Endothelial cell of umbilical vein (primary cell): ENCODE measurements at places on chromosomes 1 and 21. TPM values are rescaled to one million over a fixed set of nuclear protein-coding genes. Genes with fewer than 3 reads are reported as not detected.

Gene MMP23B
- 5.3 TPM in 1 of 2 replicates, not detected in the other for total RNA-seq

Gene C1orf185
- not detected in 2 replicates for total RNA-seq

Gene CAPN9
- not detected in 2 replicates for total RNA-seq

Gene KCNA2
- total RNA-seq, result not detected in 2 replicates

Gene MFSD2A
- 4.3 and 5.5 TPM in 2 replicates for total RNA-seq

Gene TSPAN2
- total RNA-seq, result 2.4 and 5.0 TPM in 2 replicates

- H3K27ac ChIP-seq, result no peak overlapping the region
- DNase-seq, result no peak
- H3K36me3 ChIP-seq, result no peaks in the 10 kb centered on the region
These were observed 95.6 kb downstream of the ZNF644 start for GRCh38 chr1:90925928-90926869.

- peaks cover 6% of the 10 kb centered on the region for H3K4me1 ChIP-seq
- no peak overlapping the region for H3K4me3 ChIP-seq
- no peaks in the 10 kb centered on the region for H3K36me3 ChIP-seq
- H3K27me3 ChIP-seq, result no peaks in the 10 kb centered on the region
These were observed 181.8 kb upstream of the EDN2 start for GRCh38 chr1:41665962-41666917.

- H3K36me3 ChIP-seq, result no peaks in the 10 kb centered on the region
- peaks cover 10% of the 10 kb centered on the region for H3K4me1 ChIP-seq
- H3K27me3 ChIP-seq, result no peaks in the 10 kb centered on the region
- no peak for DNase-seq
- H3K27ac ChIP-seq, result no peak overlapping the region
- no peak overlapping the region for H3K4me3 ChIP-seq
These were observed 209.6 kb upstream of the DPYD start for GRCh38 chr1:98130408-98130807.

GRCh38 chr1:6730880-6731279, 29.3 kb upstream of the DNAJC11 start:
- no peak overlapping the region for H3K27ac ChIP-seq
- H3K4me3 ChIP-seq, result no peak overlapping the region
- DNase-seq, result no peak
- no peaks in the 10 kb centered on the region for H3K36me3 ChIP-seq
- H3K27me3 ChIP-seq, result peaks cover 2% of the 10 kb centered on the region
- no peaks in the 10 kb centered on the region for H3K4me1 ChIP-seq

GRCh38 chr1:246506367-246506673, 759 bp downstream of the SMYD3 start:
- H3K36me3 ChIP-seq, result no peaks in the 10 kb centered on the region
- peak overlapping the region; percentile 35 for H3K4me3 ChIP-seq
- DNase-seq, result peak; percentile 5

GRCh38 chr1:46755121-46755520, 36.2 kb upstream of the EFCAB14 start:
- no peak for DNase-seq
- H3K36me3 ChIP-seq, result no peaks in the 10 kb centered on the region
- no peak overlapping the region for H3K27ac ChIP-seq
- peaks cover 21% of the 10 kb centered on the region for H3K4me1 ChIP-seq

DNA sequence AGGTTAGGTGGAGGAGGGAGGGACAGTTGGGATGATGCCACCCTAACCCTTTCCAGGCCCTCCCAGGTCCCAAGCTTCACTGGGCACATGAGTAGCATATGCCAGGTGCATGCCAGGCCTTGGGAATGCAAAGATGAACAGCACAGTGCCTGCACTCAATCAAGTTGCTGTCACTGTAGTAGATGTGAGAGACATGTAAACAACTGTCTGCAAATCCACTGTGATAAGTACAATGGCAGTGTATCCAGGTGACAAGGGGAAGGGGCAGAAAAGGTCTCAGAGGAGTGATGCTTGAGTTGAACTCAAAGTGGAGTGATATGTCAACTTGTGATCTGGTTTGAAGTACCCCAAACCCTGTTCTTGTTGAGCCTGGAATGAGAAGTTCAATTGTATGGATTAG, 49.5 kb upstream of the LRRN2 start:
- H3K27ac ChIP-seq, result no peak overlapping the region
- H3K27me3 ChIP-seq, result peaks cover 11% of the 10 kb centered on the region
- no peak for DNase-seq
- no peaks in the 10 kb centered on the region for H3K36me3 ChIP-seq
- H3K4me1 ChIP-seq, result no peaks in the 10 kb centered on the region

DNA sequence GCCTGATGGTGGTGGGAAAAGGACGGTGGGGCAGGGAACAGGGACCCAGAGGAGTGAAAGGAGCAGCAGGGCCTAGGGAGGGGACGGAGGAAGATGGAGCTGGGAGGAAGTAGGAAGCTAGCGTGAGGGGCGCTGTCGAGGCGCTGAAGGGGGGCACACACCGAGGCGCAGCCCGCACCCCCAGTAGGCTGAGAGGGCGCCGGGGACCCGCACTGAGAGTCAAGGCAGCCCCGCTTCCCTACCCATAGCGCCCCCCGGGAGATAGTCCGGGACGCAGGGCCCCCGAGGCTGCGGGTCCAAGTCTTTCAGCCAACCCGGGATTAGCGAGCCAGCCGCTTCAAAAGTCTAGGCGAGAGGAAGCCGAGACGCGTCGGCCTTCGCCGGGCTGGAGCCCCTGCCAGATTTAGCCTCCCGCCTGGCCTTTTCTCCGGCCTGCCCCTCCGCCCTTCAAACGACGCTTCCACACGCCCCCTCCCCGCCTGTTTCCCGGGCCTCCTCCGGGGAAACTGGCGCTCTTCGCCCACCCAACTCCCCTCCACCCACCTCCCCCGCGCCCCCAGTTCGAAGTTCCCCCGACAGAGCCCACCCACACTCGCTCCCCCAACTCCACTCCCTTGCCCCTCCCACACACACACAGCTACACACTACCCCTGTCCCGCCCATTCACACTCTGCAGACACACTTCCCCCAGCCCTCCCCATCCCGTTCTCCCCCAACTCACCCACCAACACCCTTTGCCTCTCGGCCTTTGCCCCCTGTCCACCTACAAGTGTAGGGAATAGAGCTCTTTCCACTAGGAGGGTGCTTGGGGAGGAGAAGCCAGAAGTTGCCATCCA, 7.8 kb upstream of the PROX1 start:
- H3K4me1 ChIP-seq, result peaks cover 27% of the 10 kb centered on the region
- no peak overlapping the region for H3K27ac ChIP-seq
- DNase-seq, result no peak
- no peaks in the 10 kb centered on the region for H3K36me3 ChIP-seq
- peaks cover 13% of the 10 kb centered on the region for H3K27me3 ChIP-seq

DNA sequence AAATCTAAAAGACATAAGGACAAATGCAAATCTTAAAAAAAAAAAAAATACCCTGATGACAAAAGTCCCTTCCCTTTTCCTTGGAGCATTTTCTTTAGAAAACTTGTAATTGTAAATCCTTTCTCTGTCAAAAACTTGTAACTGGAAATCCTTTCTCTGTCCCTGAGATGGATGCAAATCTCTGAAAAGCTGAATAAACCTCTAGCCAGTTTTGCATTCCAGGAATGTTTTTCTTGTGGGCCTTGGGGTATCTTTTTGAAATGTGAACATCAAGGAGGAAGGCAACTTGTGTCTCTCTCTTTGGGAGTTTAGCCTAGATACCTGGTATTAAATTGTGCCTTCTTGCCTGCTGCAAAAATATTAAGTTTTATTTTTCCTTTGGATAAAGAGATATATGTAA, 305.3 kb downstream of the KCNT2 start:
- H3K4me1 ChIP-seq, result no peaks in the 10 kb centered on the region
- no peak for DNase-seq
- no peaks in the 10 kb centered on the region for H3K36me3 ChIP-seq
- no peak overlapping the region for H3K27ac ChIP-seq
- H3K4me3 ChIP-seq, result no peak overlapping the region

DNA sequence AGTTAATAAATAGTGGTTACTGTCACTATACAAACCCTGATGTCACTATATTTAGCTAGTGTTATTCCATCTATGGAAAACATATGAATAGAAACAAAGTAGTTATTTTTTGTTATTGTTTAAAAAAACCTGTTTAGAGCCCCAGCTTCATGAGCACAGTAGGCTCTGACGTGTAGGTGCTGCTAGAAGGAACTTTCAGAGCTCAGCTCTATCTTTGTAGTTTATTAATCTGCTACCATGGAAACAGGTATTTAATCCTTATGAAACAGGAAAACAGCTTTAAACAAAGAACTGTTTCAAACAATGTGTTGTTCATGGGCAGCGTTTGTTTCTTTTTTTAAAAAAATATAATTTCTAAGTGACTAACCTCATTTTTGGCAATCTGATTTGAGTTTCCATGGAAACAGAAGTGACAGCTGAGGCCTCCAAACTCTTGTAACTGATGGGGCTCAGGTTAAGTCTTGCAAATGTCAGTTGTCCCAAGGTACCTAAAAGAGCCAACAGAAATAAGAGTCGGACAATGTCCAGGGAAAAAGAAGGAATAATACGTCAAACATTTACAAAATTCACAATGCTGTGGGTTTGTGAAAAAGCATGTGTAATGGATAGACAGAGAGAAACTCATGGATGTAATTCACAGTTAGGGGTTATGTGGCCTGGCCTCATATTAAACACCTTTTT, 162.0 kb upstream of the C21orf91 start:
- no peak overlapping the region for H3K27ac ChIP-seq
- no peak for DNase-seq
- H3K36me3 ChIP-seq, result no peaks in the 10 kb centered on the region
- no peaks in the 10 kb centered on the region for H3K4me1 ChIP-seq
- no peak overlapping the region for H3K4me3 ChIP-seq

DNA sequence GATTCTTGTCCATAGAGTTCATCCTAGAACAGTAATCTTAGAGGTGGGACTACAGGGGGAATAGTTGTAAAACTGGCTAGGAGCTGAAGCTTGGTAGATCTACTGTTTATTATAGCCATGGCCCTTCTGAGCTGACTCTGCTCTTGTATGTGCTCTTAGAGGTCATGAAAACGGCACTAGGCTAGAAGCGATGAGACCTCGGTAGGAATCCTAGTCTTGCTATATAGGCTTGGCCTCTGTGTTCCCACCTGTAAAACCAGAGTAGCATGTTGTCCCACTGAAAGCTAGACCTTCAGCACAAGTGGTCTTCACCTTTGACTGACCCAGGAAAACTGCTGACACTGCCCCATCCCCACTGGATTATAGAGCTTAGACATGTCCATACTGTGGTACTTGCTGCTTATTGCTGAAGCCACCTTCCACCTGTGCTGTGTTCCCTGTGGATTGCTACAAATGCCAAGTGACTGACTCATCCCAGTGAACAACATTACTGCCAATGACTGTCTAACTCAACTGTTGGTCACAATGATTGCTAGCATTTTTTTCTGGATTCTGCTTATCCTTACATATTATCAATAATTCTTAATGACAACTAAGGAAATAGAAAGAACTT, 23.0 kb upstream of the PIGC start:
- no peak overlapping the region for H3K4me3 ChIP-seq
- no peak for DNase-seq
- no peaks in the 10 kb centered on the region for H3K36me3 ChIP-seq
- no peaks in the 10 kb centered on the region for H3K4me1 ChIP-seq
- no peak overlapping the region for H3K27ac ChIP-seq

GRCh38 chr1:96464991-96465390, 256.6 kb upstream of the PTBP2 start:
- H3K27ac ChIP-seq, result no peak overlapping the region
- DNase-seq, result no peak
- no peak overlapping the region for H3K4me3 ChIP-seq
- H3K4me1 ChIP-seq, result no peaks in the 10 kb centered on the region

- H3K36me3 ChIP-seq, result no peaks in the 10 kb centered on the region
- DNase-seq, result no peak
- H3K27me3 ChIP-seq, result no peaks in the 10 kb centered on the region
These were observed 17.9 kb upstream of the ZNF281 start for GRCh38 chr1:200427744-200428143.

- H3K27ac ChIP-seq, result no peak overlapping the region
- no peaks in the 10 kb centered on the region for H3K36me3 ChIP-seq
- peaks cover 4% of the 10 kb centered on the region for H3K4me1 ChIP-seq
- no peaks in the 10 kb centered on the region for H3K27me3 ChIP-seq
- no peak for DNase-seq
These were observed 8.8 kb upstream of the KCNC4 start for GRCh38 chr1:110201157-110201825.

- no peak overlapping the region for H3K27ac ChIP-seq
- no peaks in the 10 kb centered on the region for H3K4me1 ChIP-seq
- no peaks in the 10 kb centered on the region for H3K36me3 ChIP-seq
- no peak for DNase-seq
- H3K27me3 ChIP-seq, result peaks cover 4% of the 10 kb centered on the region
These were observed 32.2 kb upstream of the CA6 start for GRCh38 chr1:8913457-8913856.

DNA sequence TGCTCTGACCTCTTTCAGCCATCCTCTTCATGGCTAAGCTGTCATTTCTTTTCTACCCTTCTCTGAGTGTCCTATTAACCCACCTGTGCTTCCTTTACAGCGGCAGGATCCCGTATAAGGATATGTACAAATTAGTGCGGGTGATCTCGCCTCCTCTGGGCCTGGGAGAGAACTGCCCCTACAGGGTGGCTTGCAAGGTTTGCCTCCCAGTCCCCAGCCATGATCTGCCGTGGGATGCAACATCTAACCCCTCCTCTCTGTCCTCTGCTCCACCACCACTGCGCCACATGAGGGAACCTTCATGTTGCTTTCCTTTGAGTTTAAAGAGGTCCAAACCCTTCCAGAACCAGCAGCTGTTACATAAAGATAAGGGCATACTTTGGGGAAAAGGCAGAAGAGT, 282.2 kb downstream of the ZNF648 start:
- no peak for DNase-seq
- no peak overlapping the region for H3K4me3 ChIP-seq
- H3K27me3 ChIP-seq, result no peaks in the 10 kb centered on the region
- no peaks in the 10 kb centered on the region for H3K4me1 ChIP-seq

GRCh38 chr1:85321237-85321964, 45.0 kb upstream of the BCL10 start:
- H3K27ac ChIP-seq, result peak overlapping the region; percentile 100
- DNase-seq, result peak; percentile 35
- no peak overlapping the region for H3K4me3 ChIP-seq
- peaks cover 79% of the 10 kb centered on the region for H3K4me1 ChIP-seq
- no peaks in the 10 kb centered on the region for H3K27me3 ChIP-seq
- H3K36me3 ChIP-seq, result no peaks in the 10 kb centered on the region

GRCh38 chr1:212797681-212798080, 6.0 kb downstream of the TATDN3 start:
- peaks cover 12% of the 10 kb centered on the region for H3K4me1 ChIP-seq
- H3K27ac ChIP-seq, result no peak overlapping the region
- DNase-seq, result no peak
